Stimulated activated CD4-positive, alpha-beta T cell treated with anti-CD3 and anti-CD28 coated beads, TNF-alpha, amount 100 ng/mL, for 24 hours (primary cell): ENCODE measurements at places on chromosomes 12 and 14.

DNA sequence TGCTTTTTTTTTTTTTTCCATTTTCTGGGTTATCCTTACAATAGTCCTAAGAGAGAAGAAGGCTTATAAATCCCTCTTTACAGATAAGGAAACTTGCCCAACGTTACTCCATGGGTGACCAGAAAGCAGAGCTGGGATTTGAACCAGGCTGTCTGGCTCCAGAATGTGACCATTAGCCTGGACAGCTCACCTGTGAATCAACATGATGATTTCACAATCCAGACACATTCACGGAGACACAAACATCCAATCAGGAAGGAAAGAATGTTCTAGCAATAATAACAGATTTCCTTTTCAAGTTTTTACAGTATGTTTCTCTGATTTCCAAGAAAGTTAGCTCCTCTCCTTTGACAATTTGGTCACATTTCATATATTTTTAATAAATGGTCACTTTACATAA, 118.3 kb downstream of the GALC start:
- DNase-seq, result no peak

DNA sequence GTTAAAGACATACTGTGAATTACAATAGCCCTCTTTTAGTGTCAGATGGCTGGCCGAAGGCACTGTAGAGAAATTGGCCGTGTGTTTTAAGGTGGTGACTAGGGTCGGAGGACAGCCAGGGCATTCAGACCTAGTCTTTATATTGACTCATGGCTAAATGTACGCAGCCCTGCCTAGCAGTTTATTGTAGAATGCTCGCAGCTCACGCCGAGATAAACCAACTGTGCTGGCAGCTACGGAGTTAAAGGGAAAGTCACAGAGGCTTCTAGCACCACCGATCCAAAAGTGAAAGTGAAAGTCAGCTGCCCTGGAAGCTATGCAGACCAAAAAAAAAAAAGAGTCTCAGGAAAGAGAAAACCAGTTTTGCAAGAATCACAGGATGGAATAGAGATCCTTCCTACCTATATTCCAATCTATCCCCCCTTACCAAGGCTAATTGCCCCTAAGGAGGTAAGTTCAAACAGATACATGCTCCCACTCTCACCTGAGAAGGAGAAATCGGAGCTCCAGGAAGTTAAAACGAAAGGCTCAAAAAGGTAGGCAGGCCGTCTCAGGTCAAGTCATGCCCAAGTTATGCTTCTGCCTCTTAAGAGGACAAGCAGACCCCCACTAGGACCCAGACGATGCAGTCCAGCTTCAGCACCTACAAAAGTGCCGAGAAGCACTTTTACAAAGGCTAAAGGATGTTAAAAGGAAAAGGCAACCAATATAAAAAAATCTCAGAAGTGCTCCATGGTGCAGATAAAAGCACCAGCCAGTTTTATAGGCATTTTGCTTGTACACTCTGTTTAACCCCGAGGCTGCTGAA, 24.8 kb downstream of the KLRK1 start:
- DNase-seq, result peak; percentile 38

- no peak for DNase-seq
Observed at GRCh38 chr14:63275611-63276010, 43.1 kb downstream of the GPHB5 start.

- DNase-seq, result no peak
Observed at GRCh38 chr12:65568517-65568916, 255.8 kb upstream of the HMGA2 start.

GRCh38 chr14:68473794-68474193, 319.1 kb downstream of the ZFP36L1 start:
- DNase-seq, result no peak

- no peak for DNase-seq
Observed at GRCh38 chr14:98913967-98914650, 357.9 kb downstream of the BCL11B start.
